ENCODE measurements at places on chromosomes 6 and 20. TPM values are rescaled to one million over a fixed set of nuclear protein-coding genes. Genes with fewer than 3 reads are reported as not detected.

Gene ZNF311
- 2.2 TPM for total RNA-seq

Gene GLP1R
- total RNA-seq: 1.6 TPM

Gene KCNB1
- 0.95 TPM for total RNA-seq

GRCh38 chr6:75620381-75621304 is 19.0 kb downstream of the SENP6 start:
- no peak for DNase-seq

DNA sequence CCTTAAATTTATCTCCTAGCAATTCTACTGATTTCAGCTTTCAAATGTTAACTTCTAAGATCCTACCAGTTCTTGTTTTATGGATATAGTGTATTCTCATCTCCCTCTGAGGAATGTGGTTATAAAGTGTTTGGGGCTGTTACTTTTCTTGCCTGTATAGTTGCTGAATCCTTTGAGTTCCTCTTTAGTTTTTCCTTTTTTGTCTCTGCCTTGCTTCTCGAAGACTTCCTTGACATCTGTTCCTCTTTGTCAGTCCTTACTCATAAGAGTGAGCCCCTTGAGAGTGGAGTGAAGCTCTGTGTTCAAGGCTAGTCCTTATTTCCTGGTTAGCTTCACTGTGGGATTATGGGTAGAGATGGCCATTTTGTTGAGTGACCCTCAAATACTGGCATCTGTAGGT is 84.6 kb downstream of the ELOVL4 start:
- DNase-seq: no peak

DNA sequence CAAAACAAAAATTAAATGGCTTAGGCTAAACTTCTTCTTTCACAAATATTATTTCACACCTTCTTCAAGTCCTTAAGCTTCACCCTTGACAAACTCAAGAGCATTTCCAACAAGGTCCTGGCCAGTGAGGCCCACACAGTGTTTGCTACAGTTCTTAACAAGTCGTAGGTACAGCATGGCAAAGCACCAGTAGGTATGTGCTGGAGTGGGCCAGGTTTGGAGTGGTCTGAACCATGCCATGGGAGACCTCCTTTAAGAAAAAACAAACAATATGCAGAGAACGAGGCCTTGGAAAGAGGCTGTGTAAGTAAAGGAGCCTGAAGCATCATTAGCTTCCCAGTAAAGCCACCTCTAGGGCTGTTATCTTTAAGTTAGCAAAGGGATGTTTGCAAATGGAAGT is 154.3 kb upstream of the SNX9 start:
- DNase-seq: no peak

DNA sequence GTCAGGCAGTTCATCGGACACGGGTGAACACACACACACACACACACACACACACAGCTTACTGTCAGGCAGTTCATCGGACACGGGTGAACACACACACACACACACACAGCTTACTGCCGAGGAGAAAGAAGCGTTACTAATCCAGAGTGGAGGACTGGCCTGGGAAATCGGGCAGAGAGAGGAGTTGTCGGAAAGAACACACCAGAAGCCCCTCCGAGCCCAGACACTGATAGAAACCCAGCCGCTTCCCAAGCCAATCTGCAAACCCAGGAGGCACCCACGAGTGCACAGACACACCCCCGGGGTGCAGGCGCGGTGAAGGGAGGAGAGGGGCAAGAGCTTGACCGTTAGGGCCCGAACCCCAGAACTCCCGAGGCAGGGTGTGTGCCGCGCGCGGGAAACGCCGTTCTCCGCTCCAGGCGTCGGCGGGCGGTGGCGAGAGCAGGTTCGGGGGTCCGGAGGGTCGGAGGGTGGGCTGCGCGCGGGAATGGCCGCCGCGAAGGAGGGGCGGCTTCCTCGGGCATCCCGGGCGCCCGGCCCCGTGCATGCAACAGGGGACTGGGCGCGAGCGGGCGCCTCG is 636 bp downstream of the ELOVL2 start:
- peak; percentile 72 for DNase-seq

GRCh38 chr6:317448-318144 is 25.3 kb downstream of the DUSP22 start:
- no peak for DNase-seq

DNA sequence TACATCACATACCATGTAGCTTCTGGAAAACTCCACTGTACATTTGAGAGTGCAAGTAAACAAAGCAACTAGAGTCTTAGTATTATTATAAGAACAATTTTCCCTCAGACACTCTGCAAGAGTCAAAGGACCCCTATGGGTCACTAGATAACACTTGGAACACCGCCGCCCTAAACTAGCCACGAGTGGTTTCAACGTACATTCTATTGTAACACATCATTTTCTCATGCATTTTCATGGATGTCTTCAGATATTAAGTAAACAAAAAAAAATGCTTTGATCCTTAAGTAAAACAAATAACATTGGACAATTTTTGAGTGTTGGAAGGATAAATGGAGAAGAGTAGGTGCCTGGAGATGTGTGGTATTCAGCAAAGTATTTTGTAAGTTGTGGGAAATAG is 3.2 kb upstream of the RNF146 start:
- no peak for DNase-seq

DNA sequence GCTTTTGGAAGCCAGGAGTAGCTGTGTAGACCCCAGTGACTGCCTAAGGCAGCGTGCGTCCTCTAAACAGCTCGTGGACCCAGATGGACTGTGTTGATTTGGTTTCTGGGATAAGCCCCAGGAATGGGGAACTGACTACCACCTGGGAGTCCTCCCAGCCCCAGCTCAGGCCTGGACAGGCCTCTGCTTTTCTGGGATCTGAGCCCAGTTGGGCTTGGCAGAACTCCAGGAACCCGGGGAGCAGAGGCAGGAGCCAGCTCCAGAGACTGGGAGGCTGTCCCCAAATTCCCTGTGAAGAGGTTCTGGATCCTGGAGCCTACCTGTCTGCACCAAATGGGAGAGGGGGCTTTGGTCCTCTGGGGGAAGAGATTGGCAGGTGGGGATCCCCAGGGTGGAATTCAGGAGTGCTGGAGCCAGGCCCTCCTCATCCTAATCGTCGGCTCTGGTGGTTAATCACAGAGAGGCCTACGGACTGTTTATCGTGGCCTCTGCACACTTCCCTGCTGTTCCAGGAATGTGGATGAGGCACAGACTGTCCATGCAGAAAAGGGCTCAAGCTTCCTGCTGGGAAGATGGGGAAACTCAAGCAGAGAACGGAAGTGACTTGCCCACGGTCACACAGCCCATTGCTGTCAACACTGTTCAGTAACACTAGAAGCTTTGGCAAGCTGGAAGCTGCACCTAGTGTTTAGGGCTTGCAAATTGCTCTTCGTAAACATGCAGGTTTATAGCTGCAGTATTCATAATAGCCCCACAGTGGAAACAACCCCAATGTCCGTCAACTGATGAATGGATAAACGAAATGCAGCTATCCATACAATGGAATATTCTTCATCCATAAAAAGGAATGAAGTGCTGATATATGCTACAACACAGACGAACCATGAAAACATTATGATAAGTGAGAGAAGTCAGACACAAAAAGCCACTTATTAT is 100.6 kb downstream of the KCNB1 start:
- no peak for DNase-seq

- no peak for DNase-seq
Observed at GRCh38 chr6:65569505-65569904, 137.5 kb downstream of the EYS start.

GRCh38 chr6:96186516-96187195 is 170.9 kb downstream of the FUT9 start:
- DNase-seq: no peak
